ENCODE measurements at places on chromosomes 7 and 10. TPM values are rescaled to one million over a fixed set of nuclear protein-coding genes. Genes with fewer than 3 reads are reported as not detected.

The SPDYE8 gene
- not detected for total RNA-seq

The WEE2 gene
- not detected for total RNA-seq

The PMPCB gene
- 44.3 TPM for total RNA-seq

The RNF32 gene
- total RNA-seq: 1.8 TPM

The NPC1L1 gene
- total RNA-seq: not detected

The TEX36 gene
- total RNA-seq: not detected

The ITPRID1 gene
- not detected for total RNA-seq

The CCDC3 gene
- 3.3 TPM for total RNA-seq

Data from MG63 (cell line).